Type B pancreatic cell (in vitro differentiated cells): ENCODE measurements at places on chromosomes 3 and 15.

- no peak for DNase-seq
Observed at GRCh38 chr15:34490417-34491193, 53.0 kb upstream of the GOLGA8A start.

GRCh38 chr15:85741021-85741421 is 53.7 kb downstream of the KLHL25 start:
- DNase-seq, result no peak

GRCh38 chr15:50355980-50356379 is 982 bp upstream of the GABPB1 start:
- DNase-seq, result no peak

DNA sequence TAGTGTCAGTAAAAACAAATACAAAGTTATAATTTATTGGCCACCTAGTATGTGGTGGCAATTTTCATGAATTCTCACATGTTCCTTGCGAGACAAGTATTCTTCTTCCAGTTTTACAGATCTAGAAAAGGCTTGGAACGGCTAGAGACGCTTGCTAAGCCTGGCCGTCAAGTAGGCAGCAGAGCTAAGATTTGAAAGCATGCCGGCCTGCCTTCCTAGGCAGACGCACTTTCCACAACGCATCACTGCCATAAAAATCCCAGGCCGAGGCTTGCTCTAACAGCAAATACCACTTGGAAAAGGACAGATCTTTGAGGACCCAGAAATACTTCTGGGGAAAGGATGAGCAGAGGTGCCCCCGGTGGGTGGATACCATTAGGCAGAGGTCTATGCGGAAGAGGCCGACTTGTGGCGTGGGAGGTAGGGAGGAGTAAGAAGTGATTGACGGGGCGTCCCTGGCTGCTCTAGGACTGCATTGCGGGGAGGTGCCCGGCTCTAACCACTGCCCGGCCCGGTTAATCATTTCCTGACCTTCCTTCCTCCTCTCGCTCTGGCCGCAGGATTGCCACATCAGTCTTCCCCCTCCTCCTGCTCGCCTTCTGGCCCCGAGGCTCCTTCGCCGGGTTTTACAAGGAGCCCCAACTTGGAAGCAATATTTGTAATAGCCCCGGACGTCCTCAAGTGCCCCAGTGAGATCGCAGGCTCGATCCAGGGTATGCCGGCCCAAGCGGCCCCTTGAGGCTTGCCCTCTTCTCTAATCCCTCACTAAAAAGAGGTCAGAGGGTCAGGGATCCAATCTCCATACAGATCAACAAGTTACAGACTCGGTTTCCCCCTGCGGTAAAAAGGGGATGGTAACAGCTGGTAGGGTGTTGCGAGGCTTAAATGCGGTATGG is 1.3 kb upstream of the USP3 start:
- DNase-seq, result no peak

- DNase-seq, result no peak
Observed at GRCh38 chr15:39666677-39667076, 85.8 kb downstream of the THBS1 start.
